ENCODE measurements at places on chromosomes 11 and 22. TPM values are rescaled to one million over a fixed set of nuclear protein-coding genes. Genes with fewer than 3 reads are reported as not detected.
A peak's percentile ranks its signal among the peaks of the same experiment; 100 is the strongest.

- peak; percentile 25 for DNase-seq
Measured at GRCh38 chr11:130866831-130867230, 49.4 kb downstream of the SNX19 start.

Gene CECR2
- 10.4 TPM for total RNA-seq

Gene CST6
- 2.3 TPM for total RNA-seq

Gene RAG2
- total RNA-seq, result 0.21 TPM

Gene OSBP2
- total RNA-seq, result 6.8 TPM

Gene FERMT3
- total RNA-seq, result 5.7 TPM

GRCh38 chr11:19392321-19392720, 151.6 kb upstream of the E2F8 start:
- DNase-seq, result no peak

Gene OR6A2
- total RNA-seq, result 0.10 TPM

GRCh38 chr11:46306296-46306853, 28.9 kb downstream of the CREB3L1 start:
- no peak for DNase-seq

GRCh38 chr11:118198370-118198769, 21.9 kb upstream of the SCN2B start:
- peak; percentile 89 for DNase-seq

Gene THAP12
- 47.9 TPM for total RNA-seq

DNA sequence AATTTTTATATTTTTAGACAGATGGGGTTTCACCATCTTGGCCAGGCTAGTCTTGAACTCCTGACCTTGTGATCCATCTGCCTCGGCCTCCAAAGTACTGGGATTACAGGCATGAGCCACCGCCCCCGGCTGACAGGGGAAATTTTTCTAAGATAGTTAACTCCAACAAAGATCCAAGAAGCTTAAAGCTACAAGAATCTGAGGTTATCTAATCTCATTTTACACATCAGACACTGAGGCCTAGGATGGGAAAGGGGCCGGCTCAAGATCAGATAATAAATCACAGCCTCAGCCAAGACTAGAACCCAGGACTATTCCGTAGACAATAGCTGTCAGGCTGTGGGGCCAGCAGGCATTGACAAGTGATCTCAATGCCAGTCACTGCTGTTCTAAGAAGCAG, 94.0 kb downstream of the AMBRA1 start:
- DNase-seq, result no peak

- peak; percentile 54 for DNase-seq
Measured at GRCh38 chr11:78952890-78953289, 378.2 kb upstream of the NARS2 start.

- DNase-seq, result no peak
Measured at GRCh38 chr22:32083814-32084213, 40.8 kb downstream of the SLC5A1 start.

- DNase-seq, result no peak
Measured at GRCh38 chr22:37409459-37410050, 17.7 kb downstream of the ELFN2 start.

DNA sequence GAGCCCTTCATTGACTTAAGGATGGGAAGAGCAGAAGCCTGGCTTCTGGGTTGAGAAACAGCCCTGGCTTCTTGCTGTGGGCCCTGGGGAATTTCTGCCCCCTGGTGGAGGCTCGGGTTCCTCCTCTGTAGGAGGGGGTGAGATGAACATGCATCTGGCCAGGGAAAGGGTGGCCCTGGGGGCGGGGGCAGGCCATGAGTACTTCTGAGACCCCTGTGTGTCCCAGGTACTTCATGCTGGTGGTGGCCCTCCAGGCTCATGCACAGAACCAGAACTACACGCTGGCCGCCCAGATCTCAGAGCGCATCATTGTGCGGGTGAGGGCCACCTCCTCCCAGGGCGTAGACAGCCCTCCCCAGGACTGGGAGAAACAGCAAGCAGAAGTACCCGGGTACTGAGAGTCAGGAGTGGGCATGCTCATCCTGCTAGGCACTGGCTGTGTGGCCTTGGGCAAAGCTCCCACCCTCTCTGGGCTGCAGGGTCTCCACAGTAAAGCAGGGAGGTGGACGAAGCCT, 15.8 kb downstream of the TMEM258 start:
- DNase-seq, result peak; percentile 40

DNA sequence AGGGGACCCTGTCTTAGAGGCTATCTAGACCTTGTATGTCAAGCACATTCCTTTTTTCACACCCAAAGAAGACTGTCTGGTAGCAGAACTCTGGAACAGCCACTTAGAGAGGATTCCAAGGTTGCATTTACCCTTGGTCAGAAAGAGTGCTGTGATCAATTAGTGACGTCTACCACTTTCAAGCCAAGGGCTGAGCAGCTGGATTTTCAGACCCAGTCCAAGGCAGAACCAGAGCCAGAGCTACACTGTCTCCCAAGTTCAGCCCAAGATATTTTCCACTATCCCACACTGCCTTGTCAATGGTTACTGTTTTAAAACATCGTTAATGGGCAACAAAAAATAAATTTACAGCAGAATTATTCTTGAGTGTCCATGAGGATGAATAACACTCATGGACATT, 24.0 kb downstream of the ABCC8 start:
- DNase-seq, result no peak

Gene MMP13
- total RNA-seq, result not detected

Gene PAX6
- 0.92 TPM for total RNA-seq

- no peak for DNase-seq
Measured at GRCh38 chr11:59423835-59424234, 2.4 kb downstream of the OR5A2 start.

GRCh38 chr11:121688055-121688491, 235.3 kb upstream of the SORL1-AS1 start:
- DNase-seq, result peak; percentile 78

GRCh38 chr22:25582946-25583345, 18.5 kb downstream of the GRK3 start:
- DNase-seq, result no peak

Gene E2F8
- total RNA-seq, result 7.3 TPM

Gene ARHGEF12
- 134 TPM for total RNA-seq

Gene LPXN
- 3.9 TPM for total RNA-seq

DNA sequence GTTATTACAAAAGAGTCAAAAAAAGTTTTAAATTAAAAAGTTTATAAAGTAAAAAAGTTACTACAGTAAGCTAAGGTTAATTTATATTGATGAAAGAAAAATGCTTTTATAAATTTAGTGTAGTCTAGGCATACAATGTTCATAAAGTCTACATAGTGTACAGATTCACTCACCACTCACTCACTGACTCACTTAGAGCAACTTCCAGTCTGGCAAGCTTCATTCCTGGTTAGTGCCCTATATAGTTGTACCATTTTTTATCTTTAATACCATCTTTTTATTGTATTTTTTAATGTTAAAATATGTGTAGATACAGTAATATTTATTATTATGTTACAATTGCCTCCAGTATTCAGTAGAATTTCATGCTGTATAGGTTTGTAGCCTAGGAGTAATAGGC, 2.6 kb upstream of the MMP10 start:
- no peak for DNase-seq

GRCh38 chr11:11963842-11964773, 44.3 kb downstream of the DKK3 start:
- DNase-seq, result peak; percentile 35

Gene OR51E2
- not detected for total RNA-seq

DNA sequence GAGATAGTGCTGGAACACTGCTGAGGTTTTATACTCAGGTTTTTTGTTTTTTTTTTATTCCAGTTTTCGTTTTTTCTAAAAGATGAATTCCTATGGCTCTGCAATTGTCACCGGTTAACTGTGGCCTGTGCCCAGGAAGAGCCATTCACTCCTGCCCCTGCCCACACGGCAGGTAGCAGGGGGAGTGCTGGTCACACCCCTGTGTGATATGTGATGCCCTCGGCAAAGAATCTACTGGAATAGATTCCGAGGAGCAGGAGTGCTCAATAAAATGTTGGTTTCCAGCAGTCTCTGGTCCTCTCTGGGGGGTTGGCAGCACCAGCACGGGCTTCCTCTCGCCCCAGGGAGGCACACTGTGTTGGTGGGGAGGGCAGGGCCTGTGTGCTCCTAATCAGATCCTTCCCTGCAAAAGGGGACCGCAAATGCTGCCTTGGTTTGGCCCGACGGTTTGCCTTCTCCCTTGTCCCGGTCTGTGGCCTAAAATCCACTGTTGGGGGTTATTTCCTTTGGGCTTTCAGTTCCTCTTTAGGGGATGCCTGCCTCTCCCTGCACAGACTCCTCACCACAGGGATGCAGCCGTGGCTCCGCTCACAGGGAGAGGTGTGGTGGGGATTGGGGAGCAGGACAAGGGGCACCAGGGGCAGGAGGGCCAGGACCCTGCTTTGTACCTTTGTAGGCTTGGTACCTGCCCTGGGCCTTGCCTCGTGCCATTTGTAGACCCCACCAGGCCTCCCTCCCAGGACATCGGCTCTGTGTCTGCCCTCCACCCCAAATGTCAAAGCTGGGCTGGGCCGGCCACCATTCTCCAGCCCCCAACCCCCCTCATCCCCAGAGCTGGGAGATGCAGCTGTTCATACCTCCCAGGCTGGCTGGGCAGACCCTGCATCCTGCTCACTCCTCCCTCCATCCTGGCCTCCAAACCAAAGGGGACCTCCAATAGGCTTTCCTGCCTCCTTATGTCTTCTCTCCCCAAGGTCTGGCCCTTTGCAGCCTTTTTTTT, 13.5 kb downstream of the MCAT start:
- DNase-seq, result no peak

- DNase-seq, result no peak
Measured at GRCh38 chr11:128367573-128367972, 219.8 kb downstream of the ETS1 start.

DNA sequence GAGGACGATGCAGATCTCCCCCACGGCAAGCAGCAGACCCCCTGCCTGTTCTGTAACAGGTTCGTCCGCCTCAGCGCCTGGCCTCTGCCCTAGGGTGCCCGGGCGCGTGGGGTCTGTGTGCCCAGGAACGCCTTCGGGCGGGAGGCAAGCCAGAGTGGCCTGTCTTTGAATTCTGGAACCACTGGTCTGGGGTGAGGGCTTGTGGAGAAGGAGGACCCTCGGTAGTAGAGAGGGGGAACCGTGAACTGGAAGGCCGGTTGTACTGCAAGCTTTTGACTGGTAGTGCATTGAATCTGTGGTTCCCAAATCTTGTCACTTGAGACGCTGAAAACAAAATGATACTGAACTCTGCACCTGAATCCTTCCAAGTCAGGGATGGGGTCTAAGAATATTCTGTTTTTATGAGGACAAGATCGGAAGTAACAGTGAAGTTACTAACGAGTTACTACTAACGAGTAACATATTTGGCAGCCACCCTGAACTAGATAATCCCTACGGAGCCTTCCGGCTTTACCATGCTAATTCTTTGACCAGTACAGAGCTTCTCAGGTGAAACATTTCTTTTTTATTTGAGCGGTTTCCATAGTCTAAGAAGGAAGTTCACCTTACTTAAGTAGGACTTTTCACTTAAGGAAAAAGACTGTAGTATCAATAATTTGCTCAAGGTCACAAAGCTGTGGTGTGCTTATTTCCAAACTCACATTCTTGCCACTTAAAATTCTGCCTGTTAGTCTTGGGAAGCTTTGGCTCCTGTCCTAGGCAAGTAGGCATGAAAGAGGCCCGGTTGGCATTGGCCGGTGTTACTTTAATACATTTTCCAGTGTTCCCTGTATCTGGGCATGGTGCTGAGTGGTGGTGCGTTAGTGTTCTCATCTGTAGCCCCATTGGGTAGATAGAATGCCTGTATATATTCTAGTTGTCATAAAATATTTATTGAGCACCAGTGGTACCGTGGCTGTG, 860 bp downstream of the PRMT3 start:
- peak; percentile 27 for DNase-seq

DNA sequence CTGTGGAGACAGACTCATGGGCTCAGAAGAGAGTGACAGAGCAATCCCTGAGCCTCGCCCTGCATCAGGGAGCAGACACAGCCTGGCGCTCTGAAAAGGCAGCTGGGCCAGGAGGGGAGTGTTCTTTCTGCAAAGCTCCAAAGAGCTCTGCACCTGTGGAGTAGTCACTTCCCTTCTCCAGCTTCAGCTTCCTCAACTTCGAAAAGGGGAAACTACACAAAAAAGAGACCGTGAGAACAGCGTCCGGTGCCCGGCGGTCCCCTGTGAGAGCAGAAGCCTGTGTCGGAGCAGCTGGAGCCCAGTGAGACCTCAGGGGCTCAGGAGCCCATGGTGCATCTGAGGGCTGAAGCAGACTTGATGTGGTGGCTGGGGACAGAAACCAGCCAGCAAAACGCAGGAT, 35.1 kb downstream of the TP53I11 start:
- DNase-seq, result no peak

Gene ANGPTL5
- total RNA-seq, result not detected

- DNase-seq, result no peak
Measured at GRCh38 chr11:28773606-28774005, 665.4 kb downstream of the METTL15 start.

DNA sequence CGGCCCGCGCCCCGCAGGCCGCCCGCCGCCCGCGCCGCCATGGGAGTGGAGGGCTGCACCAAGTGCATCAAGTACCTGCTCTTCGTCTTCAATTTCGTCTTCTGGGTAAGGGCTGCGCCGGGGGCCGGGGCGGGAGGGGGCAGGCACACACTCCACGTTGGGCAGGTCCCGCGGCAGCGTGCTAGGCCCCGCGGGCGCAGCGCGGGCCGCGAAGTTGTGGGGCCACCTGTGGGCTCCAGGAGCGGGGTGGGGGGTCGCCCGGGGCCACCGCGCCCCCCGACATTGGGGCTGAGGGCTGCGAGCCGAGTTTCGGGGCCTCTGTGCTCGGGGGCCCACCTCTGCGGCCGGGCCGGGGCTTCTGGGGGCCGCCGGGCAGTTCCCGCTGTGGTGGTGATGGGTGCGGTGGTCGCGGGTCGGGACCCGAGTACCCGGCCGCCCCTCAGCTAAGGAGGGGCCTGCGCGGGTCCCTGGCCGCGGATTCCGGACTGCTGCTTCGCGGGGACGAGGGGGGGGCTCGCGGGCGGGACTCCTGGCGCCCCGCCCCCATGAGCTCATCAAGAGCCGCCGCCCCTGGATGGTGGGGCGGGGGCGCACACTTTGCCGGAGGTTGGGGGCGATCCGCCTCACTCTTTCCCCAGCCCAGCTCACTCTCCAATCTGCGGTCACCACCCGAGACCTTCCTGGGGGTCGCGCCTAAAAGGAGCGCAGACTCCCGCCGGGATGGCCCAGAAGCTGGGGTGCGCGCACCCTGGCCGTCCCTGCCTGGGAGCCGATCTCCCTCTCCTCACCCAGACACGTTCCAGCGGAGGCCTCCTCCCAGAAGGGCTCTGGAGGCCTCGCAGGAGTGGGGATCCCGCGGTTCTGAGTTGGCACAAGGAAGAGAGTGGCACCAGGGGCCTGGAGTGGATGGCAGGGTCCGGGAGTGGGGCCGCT, 667 bp downstream of the CD81 start:
- peak; percentile 91 for DNase-seq

- peak; percentile 90 for DNase-seq
Measured at GRCh38 chr11:11798586-11799438, 43.0 kb upstream of the USP47 start.

Gene HORMAD2
- total RNA-seq, result not detected

GRCh38 chr11:119108146-119108856, 1.2 kb downstream of the C2CD2L start:
- peak; percentile 69 for DNase-seq

GRCh38 chr22:42979606-42980005, 35.3 kb downstream of the PACSIN2 start:
- no peak for DNase-seq

Gene TCP11L1
- total RNA-seq, result 21.0 TPM

GRCh38 chr22:45644714-45645113, 26.9 kb upstream of the ATXN10 start:
- DNase-seq, result no peak

All from tongue (tissue), 3 donors.